RWPE2 (cell line): ENCODE measurements at places on chromosomes 13 and 19.
A peak's percentile ranks its signal among the peaks of the same experiment; 100 is the strongest.

DNA sequence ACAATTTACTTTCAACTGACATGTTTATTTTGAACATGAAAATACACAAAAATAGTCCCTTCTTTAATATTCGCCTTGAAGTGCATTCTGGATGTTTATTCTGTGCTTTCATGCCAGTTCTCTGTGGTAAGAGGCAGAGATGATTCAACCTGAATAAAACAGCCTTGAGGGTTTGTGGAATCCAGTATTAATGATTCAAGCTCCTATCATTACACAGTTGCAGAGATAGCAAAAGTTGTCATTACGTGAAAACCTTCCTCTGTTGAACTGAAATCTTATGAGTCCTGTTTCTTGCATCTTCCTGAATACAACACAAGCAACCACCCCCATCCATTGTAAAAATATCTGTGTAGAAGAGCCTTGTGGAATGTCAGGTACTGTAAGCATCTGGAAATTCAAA lies 142.3 kb upstream of the HTR2A start:
- DNase-seq: no peak

DNA sequence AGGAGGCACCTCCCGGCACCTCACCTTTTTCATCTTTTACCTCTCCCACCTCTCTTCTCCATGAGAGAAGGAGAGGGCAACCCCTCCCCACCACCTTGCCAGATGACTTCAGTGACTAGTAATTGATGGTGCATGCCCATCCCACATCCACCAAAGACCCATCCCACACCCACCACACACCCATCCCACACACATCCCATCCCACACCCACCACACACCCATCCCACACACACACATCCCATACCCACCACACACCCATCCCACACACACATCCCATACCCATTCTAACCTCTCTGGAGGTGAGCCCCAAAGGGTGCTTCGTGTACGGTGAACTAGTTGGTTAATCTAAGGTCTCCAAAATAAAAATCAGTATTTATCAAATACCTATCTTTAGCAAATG lies 44.7 kb downstream of the STK24 start:
- DNase-seq: no peak

DNA sequence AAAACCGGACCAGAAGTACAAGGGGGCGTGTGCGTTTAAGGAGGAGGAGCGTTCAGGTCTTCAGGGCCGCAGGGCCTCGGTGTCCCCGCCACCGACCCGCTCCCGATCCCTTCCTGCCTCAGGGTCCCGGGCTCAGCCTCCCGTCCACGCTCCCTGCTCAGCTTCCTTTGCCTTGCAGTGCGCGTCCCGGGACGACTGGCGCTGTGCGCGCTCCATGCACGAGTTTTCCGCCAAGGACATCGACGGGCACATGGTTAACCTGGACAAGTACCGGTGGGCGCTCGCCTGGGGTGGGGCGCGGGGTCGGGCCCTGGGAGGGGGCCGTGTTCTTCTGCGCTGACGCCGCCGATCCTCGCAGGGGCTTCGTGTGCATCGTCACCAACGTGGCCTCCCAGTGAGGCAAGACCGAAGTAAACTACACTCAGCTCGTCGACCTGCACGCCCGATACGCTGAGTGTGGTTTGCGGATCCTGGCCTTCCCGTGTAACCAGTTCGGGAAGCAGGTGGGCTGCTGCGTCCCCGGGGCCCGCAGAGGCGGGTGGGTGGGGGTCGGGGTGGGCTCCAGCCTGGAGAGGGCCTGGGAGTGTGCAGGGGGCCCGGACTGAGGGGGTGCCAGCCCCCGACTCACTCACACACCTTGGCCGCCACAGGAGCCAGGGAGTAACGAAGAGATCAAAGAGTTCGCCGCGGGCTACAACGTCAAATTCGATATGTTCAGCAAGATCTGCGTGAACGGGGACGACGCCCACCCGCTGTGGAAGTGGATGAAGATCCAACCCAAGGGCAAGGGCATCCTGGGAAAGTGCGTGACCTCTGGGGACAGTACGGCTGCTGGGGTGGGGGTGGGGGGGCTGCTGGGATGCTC lies 1.4 kb downstream of the GPX4 start:
- no peak for DNase-seq

- DNase-seq: no peak
These were observed 345.3 kb downstream of the MYO16 start for GRCh38 chr13:108974686-108975085.

DNA sequence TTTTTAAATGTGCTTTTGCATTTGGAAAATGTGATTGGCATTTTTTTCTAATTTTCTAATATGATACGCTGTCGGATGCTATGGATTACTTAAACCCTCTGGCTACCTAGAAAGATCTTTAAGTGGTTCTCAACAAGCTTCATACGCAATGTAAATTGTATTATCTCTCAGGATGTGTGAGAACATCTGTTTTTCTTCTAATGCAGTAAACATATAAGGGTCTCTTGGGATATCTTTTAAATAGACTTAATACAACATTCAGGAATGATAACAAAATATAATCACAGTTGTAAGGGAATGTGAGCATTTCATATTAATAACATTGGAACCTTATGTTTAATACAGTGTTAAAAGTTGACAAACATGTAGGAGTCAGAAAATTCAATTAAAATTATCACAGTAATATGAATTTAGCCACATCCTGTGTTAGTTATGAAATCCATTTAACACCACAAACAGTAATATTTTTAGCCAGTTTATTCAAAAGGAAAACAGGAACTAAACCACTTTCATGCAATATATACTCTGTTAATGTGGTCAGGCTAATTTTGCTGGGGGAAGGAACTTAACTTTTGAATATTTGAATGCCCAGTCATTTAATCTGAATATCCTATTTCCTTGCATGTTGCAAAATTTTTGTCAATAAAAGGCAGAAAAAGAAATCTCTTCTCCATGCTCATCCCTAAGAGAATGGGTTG lies 15.0 kb upstream of the ALOX5AP start:
- DNase-seq: no peak

DNA sequence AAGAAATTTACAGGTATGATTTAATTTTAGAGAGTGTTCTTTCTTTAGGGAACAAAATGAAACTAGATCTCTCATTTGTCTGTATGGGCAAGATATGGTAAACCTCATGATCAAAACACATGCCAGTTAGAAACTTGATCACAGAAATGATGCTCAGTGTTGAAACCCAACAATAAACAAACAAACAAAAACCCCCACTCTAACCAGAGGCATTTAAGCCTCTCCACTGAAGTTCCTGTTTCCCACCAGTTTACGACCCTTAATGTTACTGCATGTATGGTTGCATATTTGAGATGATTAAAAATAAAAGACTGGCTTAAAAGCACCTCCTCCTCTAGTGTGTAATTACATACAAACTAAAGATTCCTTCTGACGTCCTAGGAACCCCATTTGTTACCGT lies 293.3 kb upstream of the MAB21L1 start:
- no peak for DNase-seq

DNA sequence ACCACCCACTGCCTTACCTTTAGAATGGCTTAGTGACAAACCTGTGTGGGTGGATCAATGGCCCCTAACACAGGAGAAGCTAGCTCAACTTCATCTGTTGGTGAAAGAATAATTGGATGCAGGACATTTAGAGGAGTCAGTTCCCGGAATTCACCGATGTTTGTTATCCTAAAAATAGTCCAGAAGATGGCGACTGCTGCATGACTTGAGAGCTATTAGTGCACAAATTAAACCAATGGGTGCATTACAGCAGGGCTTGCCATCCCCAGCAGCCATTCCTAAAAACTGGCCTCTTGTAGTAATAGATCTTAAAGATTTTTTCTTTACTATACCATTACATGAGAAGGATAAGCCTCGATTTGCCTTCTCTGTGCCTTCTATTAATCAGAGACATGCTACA lies 46.8 kb upstream of the ZNF726 start:
- DNase-seq: no peak

GRCh38 chr13:60213236-60213744 lies 49.6 kb upstream of the DIAPH3 start:
- DNase-seq: no peak

GRCh38 chr19:19537075-19538048 lies 703 bp upstream of the CILP2 start:
- peak; percentile 59 for DNase-seq

- no peak for DNase-seq
These were observed 213.1 kb downstream of the OXGR1 start for GRCh38 chr13:96781141-96781540.

GRCh38 chr19:34904664-34905527 lies 21.8 kb upstream of the ZNF30 start:
- no peak for DNase-seq

DNA sequence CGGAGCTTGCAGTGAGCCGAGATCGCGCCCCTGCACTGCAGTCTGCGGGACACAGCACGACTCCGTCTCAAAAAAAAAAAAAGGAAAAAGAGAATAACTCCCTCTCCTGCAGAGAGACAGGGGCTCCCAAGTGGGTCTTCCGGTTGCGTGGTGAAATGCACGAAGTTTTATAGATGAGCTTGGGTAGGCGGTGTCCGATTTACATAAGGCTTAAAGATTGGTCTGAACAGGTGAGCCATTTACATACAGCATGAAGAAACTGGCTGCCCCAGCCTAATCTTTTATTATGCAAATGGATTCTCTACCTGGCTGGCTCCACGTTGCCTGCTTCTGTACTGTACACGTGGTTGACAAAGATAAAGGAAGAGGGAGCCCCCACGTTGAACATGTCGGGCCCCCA lies 19.5 kb downstream of the ADGRE2 start:
- peak; percentile 14 for DNase-seq
